Stimulated activated CD4-positive, alpha-beta T cell treated with anti-CD3 and anti-CD28 coated beads, Interleukin-4, amount 100 ng/mL, for 48 hours (primary cell): ENCODE measurements at places on chromosomes 16 and 17.

- no peak for DNase-seq
Observed at GRCh38 chr17:67716405-67716798, 1.3 kb upstream of the NOL11 start.

DNA sequence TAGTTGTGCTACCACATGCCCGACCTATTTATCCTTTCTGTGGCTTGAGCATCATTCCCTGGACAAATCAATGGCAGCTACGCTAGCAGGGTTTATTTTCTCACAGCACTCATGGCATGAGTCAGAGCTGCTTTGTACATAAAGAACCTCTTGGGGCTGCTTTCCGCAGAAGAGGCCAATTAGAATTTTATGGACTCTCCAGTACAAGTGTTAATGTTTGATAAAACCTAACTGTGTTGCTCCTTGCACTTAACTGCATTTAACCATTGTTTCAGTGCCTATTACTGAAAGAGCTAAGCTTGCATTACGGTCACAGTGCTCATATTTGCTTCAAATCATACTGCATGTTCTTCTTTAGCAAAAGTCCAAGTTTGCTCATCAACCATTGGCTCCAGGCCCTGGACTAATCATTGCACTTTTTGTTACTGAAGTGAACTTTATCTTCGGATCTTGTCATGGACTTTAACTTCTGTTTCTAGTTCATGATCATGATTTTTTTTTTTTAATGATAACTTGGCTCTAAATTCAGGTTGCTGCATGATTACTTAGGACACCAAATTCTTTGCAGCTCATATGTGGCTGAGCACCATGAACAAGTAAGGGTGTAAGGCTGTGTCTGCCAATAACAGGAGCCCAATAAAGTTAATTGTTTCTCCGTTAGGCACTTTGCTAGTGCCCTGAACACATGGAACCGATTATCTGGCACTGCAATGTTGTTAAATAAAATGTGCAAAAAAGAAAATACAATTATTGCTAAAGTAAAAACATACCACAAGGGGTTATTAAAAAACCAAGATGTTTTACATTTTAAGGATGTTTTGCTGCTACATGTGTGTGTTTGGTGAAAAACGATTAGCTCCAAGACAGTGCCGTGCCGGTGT is 492.2 kb downstream of the KCNJ2 start:
- no peak for DNase-seq

DNA sequence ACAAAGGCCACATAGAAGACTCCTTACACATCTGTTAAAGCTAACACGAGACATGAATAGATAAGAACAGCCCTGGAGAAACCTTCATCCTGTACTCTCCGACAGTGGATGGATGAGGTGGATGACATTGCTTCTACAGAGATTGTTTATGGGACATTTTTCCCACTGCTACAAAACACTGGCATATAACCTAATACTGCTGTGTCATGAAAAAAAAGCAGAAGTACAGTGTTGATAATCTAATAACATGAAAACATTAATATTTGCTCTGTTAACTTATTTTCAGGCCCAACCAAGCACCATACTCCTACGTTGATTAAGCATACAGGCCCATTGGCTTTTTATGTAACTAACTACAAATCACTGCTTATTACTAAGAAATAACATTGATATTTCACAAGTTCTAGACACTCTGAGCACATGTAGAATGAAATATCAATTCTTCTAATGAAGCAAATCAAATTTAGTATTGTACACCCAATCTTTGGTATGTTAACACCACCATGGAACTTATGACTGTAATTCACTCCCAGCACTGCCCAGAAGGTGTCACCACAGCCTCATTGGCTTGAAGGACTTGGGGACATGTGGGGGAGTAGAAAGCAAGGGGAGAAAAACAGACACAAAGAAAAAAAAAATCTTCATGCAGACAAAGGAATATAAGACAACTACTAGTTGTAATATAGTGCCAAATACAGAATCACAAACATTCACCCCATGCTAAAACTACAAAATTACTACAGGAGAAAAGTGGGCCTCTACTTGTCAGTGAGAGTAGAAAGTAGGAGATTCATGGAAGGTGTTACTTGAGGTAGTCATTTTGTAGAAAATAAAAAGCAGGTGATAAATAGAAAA is 330.0 kb upstream of the PMFBP1 start:
- peak; percentile 8 for DNase-seq

- no peak for DNase-seq
Observed at GRCh38 chr16:82459580-82460256, 167.1 kb upstream of the CDH13 start.

DNA sequence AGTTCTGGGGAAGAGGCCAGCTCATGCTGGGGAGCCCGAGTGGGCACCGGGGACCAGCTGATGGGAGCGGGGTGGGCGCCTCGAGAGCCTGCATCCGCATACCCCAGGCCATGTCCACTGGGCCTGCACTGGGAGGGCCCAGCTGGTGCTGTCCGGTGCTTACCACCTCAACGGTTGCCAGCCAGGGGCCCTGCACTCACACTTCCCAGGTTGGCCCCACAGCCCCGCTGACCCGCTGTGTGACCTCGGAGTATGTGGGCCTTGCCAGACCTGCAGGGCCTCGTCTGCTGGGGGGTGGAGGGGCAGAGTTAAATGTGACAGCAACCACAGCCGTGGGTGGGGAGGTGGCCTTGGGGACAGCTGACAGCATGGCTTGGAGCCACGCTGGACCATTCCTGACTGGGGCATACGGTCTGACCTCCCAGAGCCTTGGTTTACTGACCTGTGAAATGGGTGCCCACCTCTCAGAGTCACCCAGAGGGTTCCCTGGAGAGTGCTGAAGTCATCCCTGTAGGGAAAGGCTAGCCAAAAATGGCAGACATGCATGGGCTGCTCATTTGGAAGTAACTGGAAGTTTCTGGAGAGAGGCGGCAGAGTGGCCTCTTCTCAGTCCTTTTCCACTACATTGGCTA is 5.4 kb upstream of the GAA start:
- DNase-seq: no peak

DNA sequence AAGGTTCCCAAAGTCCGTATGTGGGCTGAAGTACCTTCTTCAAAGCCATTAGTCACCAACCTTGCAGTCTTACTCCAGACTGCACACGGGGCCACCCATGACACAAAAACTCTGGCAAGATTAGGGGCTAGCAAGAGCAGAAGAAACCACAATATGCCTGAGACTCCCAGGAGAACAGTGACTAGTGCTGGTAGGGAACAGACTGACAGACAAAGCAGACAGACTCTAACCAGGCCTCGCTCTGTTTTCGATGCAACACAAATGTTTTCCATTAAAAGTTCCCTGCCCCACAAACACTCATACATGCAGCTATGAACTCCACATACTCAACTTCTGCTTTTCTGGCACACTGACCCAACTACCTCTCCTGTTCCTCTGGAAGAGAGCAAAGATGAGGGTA is 102.2 kb downstream of the HIC1 start:
- DNase-seq: no peak

GRCh38 chr17:16478649-16479048 is 13.3 kb downstream of the LRRC75A start:
- DNase-seq: no peak

DNA sequence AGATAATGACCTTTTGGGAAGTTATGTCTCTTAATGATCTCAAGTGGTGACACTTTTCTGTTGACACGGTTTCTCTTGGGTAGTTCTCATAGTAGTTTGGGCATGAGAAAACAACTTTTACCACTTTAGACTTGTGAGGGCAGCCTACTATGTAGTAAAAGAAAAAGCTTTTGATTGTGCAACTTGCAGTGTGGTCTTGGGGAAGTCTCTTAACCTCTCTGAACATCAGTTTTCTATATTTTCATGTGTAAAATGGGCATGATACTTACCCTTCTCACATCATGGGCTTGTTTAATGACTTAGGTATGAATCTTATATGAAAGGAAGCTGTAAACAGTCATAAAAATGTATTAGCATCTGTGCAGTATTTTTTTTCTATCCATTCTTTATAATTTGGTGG is 11.2 kb downstream of the NF1 start:
- DNase-seq: no peak

DNA sequence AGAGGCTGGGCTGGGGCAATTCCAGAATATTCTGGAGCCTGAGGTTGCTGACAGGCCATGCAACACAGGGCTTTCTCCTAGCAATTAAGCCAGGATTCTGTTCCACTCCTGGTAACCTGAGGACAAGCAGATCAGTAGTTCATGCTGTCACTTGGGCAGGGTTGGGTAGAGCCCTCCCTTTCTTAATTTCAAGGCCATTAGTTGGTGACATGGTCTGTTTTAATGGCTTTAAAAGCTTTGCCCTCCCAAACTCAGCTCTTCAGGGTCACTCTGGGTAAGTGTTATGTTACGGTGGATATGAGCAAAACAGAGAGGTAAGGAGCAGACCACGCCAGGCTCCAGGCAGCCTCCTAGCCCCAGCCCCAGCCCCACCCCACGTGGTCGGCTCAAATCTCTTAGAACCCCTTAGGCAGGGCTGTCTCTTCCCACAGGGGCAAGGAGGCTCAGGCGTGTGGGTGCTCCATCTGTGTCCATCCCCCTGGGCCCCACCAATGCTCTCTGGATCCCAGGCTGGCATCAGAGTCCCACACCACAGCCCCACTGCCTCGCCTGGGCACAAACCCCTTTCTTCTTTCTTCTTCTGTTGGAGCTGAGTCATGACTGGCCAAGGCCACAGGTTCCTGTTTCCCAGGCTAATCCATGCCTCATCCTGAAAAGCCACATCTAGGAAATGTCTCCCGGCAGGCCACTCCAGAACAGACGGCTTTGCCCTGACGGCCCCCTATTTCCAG is 27.5 kb downstream of the CEP295NL start:
- DNase-seq: no peak
